ENCODE measurements at places on chromosomes 7 and 10.

- no peak for DNase-seq
Observed at GRCh38 chr10:10623958-10624566, 393.6 kb upstream of the CELF2 start.

- no peak for DNase-seq
Observed at GRCh38 chr10:113297226-113297625, 255.6 kb upstream of the HABP2 start.

DNA sequence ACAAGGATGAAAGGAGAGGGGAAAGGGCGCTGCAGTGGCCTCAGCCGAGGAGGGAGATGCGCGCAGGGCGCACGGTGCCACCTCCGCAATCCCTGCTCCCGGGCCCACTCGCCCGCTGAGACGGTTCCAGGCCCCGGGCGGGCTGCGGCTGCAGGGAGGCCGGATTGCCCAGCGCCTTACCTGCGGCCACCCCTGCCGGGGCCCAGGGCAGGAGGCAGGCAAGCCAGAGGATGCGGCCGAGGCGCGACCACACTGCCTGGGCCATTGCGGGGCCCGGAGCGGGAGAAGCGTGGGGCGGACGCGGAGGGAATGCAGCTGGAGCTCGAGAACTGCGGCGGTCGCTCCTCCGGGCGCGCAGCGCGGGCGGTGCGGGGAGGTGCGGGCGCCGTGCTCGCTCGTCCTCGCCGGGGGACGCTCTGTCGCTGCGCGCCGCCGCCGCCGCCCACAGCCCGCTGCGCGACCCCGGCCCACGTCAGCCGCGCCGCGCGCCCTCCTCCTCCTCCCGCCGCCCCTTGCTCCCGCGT, at the start of gene TMEM130:
Gene TMEM130 (minus strand): TSS at position 418 of the 524 bp plus-strand sequence. CDS start 153 bp downstream, at position 265.
- DNase-seq, result no peak

DNA sequence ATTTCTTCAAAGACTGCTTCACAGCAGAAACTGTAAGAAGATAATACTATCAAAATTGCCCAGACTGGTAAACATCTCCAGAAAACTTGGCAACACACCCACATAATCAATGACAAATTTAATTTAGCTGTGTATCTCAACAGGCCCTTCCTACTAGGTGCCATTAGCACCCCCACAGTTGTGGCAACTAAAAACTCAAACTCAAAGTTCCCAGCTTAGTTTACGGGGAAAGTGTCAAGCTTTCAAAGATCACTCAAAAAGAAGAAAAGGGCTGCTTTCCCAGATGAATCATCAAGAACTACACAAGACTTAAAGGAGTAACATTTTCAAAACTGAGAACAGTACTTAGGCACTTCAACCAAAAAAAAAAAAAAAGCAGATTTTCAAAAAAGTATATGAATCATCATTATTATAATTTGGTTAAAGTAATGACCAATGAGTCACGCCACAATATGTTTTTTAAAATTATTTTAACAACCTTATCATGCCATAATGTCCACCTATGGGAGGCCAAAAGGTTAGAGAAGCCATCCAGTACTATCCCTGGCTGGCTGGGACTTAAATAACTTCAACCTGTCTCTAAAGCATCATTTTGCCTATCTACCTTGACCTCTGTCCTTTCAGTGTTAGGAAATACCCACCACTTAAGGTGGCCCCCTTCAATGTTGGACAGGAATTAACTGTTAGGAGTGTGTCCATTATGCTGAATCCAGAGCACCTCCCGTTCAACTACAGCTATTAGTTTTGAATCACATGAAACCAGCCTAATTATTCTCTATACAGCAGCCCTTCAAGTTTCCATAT, 90.8 kb downstream of the ZFAND4 start:
- DNase-seq, result no peak

DNA sequence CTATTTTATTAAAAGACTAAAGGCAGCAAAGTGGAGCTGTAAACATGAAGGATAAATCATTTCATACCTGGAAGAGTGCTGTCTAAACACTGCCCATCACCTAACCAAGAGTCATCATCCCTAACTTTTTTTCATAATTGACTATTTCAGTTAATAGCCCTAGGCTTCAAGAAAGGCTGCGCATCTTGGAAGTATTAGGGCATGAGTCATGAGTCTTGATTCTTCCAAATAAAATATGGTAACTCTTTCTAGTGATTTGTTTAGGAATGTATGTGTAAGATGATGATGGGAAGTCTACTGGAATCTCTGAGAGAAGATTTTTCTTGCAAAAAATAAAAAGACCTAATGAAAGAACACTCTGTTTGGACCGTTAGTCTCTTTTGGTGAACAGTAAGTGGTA, 207.7 kb upstream of the AHR start:
- DNase-seq, result no peak

DNA sequence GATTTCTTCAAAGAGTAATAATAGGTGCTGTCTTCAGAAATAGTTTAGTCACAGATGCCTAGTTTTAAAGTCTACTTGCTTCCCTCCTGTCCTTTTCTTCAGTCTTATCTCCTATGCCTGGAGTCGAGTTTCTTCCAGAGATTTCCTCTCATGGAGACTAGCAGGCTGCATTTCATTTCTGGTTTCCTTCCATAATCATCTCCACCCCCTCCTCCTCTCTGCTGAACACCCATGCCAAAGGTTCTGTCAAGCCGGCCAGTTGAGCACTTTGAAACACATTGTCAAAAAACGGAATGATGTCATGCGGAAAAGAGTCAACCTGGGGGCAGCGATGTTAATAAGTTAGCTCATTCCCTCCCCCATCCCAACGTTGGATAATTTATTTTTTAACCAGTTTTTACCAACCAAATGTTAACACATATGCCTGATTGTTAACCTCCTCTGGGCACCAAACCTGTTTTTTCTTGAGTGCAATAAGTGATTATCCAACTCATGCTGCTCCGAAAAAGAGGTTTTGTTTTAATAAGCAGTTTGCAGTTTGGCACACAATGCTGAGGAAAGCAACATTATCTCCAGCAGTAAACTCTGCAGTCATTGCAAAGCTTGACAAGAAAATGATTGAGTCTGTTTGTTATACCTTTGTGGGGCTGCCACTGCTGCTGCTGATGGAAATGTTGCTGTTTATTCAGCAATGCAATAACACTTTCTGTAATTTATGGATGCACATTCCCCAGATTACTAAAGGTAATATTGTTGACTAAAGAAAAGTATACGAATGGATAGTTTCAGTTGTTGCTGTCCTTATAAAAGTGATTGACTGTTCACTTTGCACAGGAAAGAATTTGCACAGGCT, 161.6 kb downstream of the LRMDA start:
- no peak for DNase-seq

DNA sequence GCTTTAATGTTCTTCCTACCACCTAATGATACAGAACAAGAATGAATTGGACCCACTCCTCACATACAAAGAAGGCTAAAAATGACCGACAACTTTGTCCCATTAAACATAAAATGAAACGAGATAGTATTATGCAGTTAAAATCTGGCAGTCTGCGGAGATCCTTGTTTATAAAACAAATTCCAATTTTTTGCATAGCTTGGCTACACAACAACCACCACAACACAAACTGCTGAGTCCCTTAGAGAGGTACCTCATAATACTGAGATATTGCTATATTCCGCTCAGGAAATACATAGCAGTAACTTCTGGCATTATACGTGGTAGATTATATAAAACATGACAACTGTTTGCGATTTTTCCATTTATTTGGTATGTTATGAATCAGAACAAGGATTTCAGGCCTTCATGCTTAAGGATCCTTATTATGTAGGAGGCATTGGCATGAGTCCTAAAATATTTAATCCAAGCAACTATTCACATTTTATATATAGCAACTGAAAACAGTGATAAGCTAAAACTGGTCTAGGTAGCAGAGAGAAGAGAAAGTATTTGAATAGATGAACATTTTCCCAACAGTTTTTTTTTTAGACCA, 96.0 kb downstream of the ANK3 start:
- DNase-seq, result no peak

GRCh38 chr10:60203993-60204618, 185.6 kb downstream of the ANK3 start:
- no peak for DNase-seq

DNA sequence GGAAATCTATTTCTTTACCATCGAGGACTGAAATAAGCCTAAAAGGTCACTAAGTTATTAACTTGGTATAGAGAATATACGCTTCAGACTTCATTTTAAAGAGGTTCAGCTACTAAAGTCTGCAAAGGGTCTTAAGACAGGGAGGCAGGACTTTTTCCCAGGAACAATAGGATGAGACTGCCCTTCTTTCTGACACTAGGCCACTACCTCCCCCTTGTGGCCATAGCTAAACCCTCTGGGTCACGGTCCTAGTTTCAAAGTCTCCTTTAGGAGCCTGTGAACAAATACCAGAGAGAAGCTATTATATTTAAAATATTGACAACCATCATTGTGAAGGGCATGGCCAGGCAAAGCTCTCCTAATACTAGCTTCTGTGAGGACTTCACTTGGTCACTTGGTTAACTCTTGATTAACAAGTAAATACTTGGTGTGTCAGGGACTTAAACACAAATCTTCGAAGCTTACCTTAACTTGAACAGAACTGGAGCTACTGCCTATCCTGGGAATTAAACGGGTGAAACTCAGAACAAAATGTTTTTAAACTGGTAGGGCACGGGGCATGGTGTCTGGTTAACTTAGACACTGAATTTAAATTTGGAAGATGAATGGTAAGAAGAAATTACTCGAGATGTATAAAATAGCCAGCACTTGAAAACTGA, 75.6 kb downstream of the CCDC6 start:
- no peak for DNase-seq

DNA sequence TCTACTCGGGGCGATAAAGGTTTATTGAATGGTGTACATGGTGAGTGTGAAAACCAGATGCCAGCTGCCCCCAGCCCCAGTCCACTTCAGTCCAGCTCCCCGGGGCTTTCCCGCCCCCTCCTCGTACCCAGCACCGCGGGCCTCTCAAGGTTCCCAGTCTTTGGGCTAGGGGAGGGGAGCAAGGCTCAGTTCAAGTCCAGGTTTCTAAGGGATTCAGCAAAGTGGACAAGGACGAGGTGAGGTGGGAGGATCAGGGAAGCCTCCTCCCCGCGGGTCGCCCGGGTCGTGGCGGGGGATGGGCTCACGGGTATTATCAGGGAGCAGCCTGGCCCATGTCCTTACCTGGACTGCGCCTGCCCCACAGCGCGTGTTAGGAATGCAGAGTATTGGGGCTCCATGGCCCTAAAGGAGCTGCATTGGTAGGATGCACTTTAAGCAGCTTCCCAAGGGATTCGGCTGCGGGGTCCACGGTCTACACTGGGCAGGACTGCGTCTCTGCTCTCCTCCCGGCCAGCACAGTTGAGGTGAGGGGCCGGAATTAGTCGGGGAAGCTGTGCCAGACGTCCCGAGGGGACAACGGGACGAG, 541 bp upstream of the PFKFB3 start:
- DNase-seq, result no peak

GRCh38 chr10:117137911-117138642, at the start of gene VAX1:
VAX1 (minus strand) TSS chr10:117138270; CDS start chr10:117138056, 214 bp downstream.
- DNase-seq, result no peak

- DNase-seq, result no peak
Observed at GRCh38 chr10:10432296-10433035, 585.2 kb upstream of the CELF2 start.

GRCh38 chr10:125738206-125738605, 18.7 kb downstream of the EDRF1 start:
- DNase-seq, result no peak

- DNase-seq, result no peak
Observed at GRCh38 chr7:32673275-32673983, 178.1 kb downstream of the AVL9 start.

DNA sequence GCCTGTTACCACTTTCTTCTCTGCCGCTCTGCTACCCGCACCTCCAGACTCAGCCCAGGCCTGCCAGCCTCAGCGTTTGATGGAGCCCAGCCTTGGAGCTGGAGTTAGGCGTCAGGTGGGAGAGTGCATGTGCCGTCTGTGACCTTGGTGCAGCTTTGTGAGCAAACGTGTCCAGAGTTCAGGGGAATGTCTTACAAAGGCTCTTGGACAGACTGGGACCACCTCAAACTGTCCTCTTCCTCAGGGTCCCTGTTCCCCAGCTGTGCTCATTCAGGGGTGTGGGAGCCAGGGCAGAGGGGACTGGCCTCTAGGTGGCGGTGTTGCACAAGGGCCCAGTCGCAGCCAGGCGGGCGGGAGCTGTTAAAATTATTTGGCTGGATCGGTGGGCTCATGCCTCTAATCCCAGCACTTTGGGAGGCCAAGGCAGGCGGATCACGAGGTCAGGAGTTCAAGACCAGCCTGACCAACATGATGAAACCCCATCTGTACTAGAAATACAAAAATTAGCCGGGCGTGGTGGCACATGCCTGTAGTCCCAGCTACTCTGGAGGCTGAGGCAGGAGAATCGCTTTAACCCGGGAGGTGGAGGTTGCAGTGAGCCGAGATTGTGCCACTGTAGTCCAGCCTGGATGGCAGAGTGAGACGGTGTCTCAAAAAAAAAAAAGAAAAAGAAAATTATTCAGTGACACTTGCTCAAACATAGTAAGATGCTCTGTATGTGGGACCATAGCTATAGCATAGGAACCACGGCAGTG, 89.2 kb downstream of the ADCY1 start:
- no peak for DNase-seq

DNA sequence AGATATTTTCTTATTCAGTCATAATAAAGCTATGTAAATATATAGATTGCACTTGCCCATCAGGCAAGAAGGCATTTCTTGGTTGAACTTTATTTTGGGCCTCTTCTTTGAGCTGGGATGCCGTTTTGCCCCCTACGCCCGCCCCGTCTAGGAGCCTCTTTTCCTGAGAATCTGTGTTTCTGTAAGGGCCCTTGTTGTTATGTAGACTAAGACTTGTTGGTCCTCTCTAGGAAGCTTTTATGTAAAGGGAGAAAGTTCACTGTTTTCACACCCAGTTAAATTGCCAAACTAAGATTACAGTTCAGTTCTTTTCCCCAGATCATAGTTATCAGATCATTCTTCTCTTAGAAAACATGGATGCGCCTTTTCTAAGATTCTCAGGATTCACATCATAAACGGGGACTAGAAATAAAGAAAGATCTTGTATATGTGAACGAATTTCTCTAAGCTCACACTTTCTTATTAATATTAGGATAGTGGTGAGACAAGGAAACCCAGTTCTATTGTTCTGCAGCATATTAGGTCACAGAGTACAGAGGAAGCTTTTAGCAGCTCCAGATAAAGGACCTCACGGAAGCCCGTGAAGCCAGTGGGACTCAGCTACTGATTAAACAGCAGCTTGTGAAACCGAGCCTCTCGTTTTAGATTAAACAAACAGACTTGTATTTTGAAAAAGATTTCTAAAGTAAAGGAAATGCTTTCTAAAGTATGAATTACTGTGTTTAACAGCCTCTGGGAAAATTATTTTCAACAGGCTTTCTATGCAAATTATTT, 3.8 kb downstream of the LMTK2 start:
- DNase-seq, result no peak

GRCh38 chr10:94001416-94001810, 7.7 kb downstream of the PLCE1 start:
- no peak for DNase-seq

DNA sequence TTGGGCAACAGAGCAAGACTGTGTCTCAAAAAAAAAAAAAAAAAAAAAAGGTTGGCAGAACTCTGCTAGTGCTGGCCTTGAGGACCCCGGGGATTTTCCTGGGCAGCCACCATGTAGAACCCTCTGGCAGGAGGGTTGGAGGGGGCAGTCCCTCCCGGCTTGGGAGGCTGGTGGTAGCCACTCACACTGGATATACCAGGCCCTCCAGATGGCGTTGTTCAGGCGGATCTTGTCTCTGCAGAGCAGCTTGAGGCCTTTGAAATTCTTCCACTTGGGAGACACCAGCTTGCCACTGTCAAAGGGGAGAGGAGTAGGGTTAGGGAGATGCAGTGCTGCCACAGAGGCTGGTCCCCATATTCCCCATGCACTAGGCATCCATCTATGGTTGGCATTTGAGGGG, 8.4 kb downstream of the MLXIPL start:
- no peak for DNase-seq

Data from SK-N-MC (cell line).